Foreskin melanocyte (primary cell): ENCODE measurements at places on chromosomes 7 and 10.

- no peak for DNase-seq
Observed at GRCh38 chr7:33790746-33791145, 114.6 kb upstream of the BMPER start.

- DNase-seq: no peak
Observed at GRCh38 chr10:71086439-71087080, 125.8 kb upstream of the UNC5B start.

GRCh38 chr10:30357075-30357801 lies 8.2 kb upstream of the MTPAP start:
- no peak for DNase-seq

DNA sequence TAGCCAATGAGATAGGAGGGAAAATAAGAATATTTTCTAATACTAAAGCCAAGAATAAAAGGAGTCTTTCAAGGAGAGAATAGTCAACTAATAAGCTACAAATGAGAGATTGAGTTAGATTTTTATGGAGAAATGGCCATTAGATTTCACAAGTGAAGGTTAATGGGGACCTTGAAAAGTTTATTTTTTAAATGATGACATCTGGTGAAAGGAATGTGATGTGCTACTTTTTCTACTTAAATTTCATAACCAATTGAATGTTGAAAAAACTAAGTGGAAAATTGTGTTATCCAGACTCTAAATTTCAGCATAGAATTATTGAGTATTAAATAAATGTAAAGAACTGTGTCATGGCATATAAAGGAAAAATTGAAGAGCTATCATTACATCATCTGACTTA lies 125.7 kb downstream of the TSPAN12 start:
- DNase-seq: no peak

- no peak for DNase-seq
Observed at GRCh38 chr10:64368298-64368697, 847.1 kb downstream of the REEP3 start.

DNA sequence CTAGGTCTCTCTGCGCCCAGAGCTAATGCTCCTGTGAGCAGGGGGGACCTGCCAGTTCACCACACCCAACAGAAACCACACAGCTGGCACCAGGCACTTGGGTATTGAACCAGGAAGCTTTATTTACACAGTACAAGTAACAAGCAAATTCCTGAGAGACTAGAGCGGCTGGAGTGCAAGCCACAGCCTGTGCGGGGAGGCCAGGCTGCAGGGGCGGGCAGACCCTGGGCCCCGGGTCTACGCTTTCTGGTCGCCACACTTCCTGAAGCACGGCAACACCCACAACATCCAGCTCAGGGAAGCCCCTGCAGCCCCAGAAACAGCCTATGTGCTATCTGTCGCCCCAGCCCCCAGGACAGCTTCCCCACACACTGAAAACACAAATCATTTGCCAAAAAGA lies 125.0 kb downstream of the FAM53B start:
- DNase-seq: no peak
